ENCODE measurements at places on chromosomes 5 and 9. TPM values are rescaled to one million over a fixed set of nuclear protein-coding genes. Genes with fewer than 3 reads are reported as not detected.

BOD1 gene
- 123 TPM for total RNA-seq

SLC6A7 gene
- not detected for total RNA-seq

ACTBL2 gene
- total RNA-seq: not detected

C9 gene
- 0.21 TPM for total RNA-seq

CLIC3 gene
- total RNA-seq: not detected

DNA sequence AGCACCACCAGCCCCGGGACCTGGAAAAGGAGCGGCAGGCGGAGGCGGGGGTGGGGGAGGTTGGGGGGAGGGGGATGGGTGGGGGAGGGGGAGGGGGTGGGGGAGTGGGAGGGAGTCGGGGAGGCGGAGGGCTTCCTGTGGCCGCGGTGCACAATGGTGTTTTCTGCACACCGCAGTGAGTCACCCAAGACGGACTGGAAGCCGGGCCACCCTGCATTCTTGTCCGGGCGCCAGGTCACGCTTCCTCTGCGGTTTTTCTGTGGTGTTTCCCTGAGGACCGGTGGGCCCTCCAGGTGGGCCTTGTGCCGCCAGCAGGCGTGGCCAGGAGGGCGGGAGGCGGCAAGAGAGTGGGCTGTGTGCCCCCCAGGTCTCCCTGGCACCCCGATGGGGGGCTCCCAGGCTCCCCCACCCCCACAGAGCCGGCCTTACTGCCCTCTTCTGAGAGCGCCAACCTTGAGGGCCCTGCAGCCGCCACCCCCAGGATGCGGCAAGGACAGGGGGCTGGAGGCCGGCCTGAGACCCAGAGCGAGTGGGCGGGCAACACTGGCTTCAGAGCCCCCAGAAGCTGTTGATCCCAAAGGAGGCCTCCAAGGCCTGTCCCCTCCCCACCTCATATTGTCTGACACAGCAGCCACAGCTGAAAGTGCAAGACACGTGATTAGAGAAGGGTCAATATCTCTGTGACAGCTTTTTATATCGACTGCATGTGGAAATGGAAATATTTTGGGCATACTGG, 11.1 kb downstream of the EXD3 start:
- no peak for DNase-seq

GRCh38 chr9:6761306-6761705, 3.5 kb downstream of the KDM4C start:
- no peak for DNase-seq

GRCh38 chr5:91384671-91385430, 1.7 kb upstream of the ARRDC3 start:
- no peak for DNase-seq

DNA sequence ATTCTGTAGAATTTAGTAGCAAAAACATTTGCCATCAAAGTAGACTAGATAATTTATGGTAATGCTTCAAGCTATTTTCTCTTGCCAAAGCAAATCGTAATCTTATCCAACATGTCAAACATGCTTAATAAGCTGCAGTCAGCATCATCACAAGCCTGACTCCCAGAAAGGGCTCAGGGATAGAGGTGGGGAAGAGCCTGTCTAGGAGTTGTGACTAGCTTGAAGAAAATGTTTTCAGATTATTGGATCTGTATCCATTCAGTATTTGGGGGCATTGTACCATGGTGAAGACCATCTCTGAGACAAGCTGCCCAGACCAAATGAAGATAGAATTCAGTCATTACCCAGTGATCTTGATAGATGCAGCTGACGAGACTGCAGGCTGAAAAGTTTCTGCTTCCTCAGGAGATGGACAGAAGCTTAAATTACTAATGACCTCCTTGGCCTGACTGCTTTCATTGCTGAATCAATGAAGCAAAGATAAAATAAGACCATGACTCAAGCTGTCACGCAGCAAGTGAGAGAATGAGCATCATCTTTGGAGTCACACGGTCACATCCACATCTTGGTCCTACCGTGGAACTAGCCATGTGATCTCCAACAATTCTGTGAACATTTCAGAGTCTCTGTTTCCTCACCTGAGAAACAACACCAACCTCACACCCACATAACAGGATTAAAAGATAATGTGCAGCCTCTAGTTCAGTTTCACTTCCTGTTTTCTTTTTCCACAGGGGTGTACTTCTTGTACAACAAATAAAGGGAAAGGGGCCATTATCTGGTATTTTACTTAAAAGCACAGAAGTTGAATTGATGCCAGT, 9.4 kb downstream of the ERAP2 start:
- no peak for DNase-seq

DNA sequence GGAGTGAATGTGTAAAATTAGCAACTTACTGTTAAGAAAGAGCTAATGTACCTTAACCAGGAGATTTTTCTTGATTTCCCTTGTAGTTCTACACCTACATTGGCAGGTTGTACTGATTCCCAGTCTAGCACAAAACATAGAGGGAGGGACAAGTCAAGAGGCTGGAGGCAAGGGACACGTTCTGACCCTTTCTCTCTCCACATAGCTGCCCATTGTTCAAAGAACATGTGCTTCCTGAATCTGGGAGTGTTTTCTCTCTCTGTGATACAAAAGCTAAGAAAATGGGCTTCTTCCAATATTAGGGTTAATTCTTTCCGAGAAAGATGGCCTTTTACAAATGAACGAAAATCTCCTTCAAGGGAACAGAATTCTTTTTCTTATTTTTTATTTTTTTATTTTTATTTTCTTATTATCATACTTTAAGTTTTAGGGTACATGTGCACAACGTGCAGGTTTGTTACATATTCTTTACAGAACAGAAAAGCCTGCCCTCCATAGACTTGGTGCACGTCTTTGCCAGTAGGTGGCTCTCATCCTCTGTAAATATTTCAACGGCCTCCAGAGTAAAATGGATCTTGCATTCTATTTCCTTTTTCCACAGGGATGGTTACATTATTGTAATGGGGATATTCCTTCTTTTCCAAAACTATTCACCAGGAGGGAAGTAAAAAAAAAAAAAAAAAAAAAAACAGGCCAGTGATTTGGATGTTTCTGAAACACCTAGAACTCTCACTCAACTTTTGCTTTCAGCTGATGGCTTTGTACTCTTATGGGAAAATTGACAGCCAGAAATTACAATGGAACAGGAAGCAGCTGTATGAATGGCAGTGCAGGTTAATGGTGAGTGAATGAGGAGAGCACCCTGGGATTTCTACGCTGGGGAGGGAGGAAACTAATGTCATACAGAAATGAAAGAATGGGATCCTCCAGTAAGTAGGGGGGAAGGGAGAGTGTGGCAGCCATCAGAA, 13.1 kb upstream of the IFNA5 start:
- peak; percentile 22 for DNase-seq

- DNase-seq: no peak
Measured at GRCh38 chr9:129231022-129231739, 53.1 kb upstream of the IER5L start.

All from WTC11 (cell line).